ENCODE measurements at places on chromosomes 12 and 14. TPM values are rescaled to one million over a fixed set of nuclear protein-coding genes. Genes with fewer than 3 reads are reported as not detected.

Gene TMEM63C
- total RNA-seq = 5.1 TPM

Gene GARIN6
- not detected for total RNA-seq

Gene REP15
- total RNA-seq = 1.6 TPM

Gene BHLHE41
- total RNA-seq = 2.4 TPM

Gene CDK2
- total RNA-seq = 26.6 TPM

Gene TMEM132C
- 10.6 TPM for total RNA-seq

Gene EFCAB11
- 8.0 TPM for total RNA-seq

Gene PPP1R1A
- 14.0 TPM for total RNA-seq

- H3K27me3 ChIP-seq = no peaks in the 10 kb centered on the region
- H3K36me3 ChIP-seq = no peaks in the 10 kb centered on the region
- no peak overlapping the region for H3K4me3 ChIP-seq
- no peak for DNase-seq
- no peaks in the 10 kb centered on the region for H3K4me1 ChIP-seq
These were observed 141.2 kb downstream of the PPFIA2 start for GRCh38 chr12:81617915-81618314.

DNA sequence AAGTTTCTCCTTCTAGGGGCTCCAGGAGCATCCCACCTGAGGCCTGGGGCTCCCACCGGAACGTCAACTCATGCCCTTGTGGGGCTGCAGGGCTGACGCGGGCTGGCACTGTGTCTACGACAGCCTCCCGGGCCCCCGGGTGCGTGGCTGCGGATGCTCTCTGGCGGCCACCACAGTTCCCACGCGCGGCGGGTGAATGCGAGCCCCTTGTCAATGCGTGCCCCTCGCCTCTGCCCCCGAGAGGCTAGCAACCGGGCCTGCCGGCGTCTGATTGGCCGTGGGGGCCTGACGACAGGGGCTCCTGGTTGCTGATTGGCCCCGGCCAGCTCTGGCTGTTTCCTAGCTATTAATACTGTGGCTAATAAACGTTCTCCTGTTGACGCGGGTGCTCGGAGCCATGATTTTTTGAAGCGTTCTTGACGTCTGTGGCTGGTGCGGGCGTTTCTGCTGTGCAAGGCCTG, 1.8 kb upstream of the MEG3 start:
- peaks cover 35% of the 10 kb centered on the region for H3K4me1 ChIP-seq
- no peak overlapping the region for H3K4me3 ChIP-seq
- H3K27ac ChIP-seq = peak overlapping the region; percentile 87
- no peaks in the 10 kb centered on the region for H3K27me3 ChIP-seq
- no peaks in the 10 kb centered on the region for H3K36me3 ChIP-seq

GRCh38 chr12:111122458-111122878, 202.1 kb upstream of the MYL2 start:
- no peak for DNase-seq
- H3K4me1 ChIP-seq = peaks cover 2% of the 10 kb centered on the region
- H3K4me3 ChIP-seq = no peak overlapping the region
- H3K36me3 ChIP-seq = no peaks in the 10 kb centered on the region
- no peaks in the 10 kb centered on the region for H3K27me3 ChIP-seq

DNA sequence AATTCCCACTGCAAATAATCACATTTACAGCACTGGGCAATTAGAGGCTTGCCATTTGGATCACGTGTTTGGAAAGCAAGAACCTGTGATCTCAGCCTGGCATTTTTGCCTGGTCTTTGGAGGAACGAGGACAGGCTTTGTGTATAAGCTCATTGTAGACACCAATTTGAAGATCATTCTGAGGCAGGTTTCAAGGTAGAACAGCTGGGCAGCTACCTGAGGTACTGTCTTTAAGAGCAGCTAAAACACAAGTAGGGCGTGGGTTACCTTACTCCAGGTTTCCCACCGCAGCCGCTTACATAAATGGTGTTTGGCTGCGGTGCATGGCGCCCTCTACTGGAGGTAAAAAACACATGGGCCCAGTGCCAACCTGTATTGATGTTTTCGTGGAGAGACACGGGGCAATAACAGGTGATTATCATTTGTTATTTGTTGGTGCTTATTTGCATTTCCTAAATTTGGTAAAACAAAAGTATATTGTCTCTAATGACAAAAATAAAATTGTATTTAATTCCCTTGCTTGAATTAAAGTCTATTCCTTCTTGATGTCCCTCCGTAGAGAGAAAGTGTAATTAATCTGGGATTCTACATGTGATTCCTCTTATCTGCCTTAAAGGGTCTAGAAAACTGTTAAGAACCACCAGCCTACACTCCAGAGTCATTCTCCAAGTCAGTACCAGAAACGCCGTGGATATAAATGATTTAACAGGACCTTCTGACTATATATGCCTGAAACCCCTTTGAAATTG, 69.7 kb downstream of the SVOP start:
- H3K27ac ChIP-seq = no peak overlapping the region
- H3K27me3 ChIP-seq = no peaks in the 10 kb centered on the region
- H3K4me3 ChIP-seq = no peak overlapping the region
- H3K4me1 ChIP-seq = no peaks in the 10 kb centered on the region
- H3K36me3 ChIP-seq = no peaks in the 10 kb centered on the region

DNA sequence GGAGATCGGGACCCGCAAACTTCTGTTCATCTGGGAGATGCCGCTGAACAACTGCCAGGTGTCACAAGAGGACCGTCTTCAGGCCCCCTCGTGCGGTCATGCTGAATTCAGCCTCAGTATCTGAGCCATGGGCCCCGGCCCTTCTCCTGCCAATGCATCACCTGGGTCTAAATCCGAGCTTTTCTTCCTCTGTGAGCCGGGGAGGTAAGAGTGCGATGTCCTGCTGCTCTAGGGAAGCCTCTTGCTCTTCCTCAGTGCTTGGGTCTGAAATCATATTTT, 155.8 kb upstream of the FKBP4 start:
- DNase-seq = no peak
- no peak overlapping the region for H3K4me3 ChIP-seq
- no peak overlapping the region for H3K27ac ChIP-seq
- H3K36me3 ChIP-seq = no peaks in the 10 kb centered on the region
- no peaks in the 10 kb centered on the region for H3K4me1 ChIP-seq

- H3K36me3 ChIP-seq = no peaks in the 10 kb centered on the region
- no peaks in the 10 kb centered on the region for H3K4me1 ChIP-seq
- DNase-seq = no peak
- H3K27ac ChIP-seq = no peak overlapping the region
- no peak overlapping the region for H3K4me3 ChIP-seq
These were observed 267.7 kb downstream of the RASSF9 start for GRCh38 chr12:85568395-85569103.

- no peak for DNase-seq
- H3K4me1 ChIP-seq = peaks cover 12% of the 10 kb centered on the region
- no peak overlapping the region for H3K4me3 ChIP-seq
- H3K36me3 ChIP-seq = no peaks in the 10 kb centered on the region
- H3K27ac ChIP-seq = no peak overlapping the region
These were observed 14.7 kb upstream of the ENDOU start for GRCh38 chr12:47739979-47740378.

DNA sequence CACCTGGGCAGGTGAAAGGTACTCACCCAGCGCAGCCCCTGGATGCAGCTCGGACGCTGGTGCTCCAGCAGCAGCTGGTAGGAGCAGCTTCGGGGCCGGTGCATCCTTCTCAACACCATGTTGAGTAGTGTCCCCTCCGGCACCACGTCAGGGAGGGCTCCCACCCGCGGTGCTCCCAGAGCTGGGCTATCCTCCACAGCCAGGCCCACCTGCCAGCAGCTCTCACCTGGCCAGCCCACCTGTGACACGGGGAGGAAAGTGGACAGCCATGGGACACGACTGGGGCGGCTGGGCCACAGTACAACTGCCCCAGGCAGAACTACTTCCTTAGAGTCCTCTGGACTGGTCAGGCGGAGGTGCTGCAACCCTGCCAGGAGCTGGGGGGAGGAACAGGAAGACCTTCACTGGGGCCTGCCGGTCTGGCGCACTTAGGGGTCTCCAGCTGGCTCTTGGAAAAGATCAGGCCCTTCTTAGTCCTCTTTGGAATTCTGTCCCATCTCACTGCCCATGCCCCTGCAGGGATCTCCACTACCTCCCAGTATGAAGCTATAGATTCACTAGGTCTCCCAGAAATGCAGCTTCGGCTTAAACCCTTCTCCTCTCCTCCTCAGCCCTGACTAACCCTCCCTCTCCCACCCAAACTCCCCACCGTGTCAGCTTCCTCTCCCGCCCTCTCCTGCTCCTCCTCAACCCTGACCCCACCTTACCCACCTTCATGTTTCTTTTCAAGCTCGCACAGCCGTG, 668 bp downstream of the RAPGEF3 start:
- no peak for DNase-seq
- H3K27me3 ChIP-seq = no peaks in the 10 kb centered on the region
- peak overlapping the region; percentile 60 for H3K4me3 ChIP-seq
- H3K36me3 ChIP-seq = no peaks in the 10 kb centered on the region
- peak overlapping the region; percentile 53 for H3K27ac ChIP-seq
- H3K4me1 ChIP-seq = peaks cover 24% of the 10 kb centered on the region

DNA sequence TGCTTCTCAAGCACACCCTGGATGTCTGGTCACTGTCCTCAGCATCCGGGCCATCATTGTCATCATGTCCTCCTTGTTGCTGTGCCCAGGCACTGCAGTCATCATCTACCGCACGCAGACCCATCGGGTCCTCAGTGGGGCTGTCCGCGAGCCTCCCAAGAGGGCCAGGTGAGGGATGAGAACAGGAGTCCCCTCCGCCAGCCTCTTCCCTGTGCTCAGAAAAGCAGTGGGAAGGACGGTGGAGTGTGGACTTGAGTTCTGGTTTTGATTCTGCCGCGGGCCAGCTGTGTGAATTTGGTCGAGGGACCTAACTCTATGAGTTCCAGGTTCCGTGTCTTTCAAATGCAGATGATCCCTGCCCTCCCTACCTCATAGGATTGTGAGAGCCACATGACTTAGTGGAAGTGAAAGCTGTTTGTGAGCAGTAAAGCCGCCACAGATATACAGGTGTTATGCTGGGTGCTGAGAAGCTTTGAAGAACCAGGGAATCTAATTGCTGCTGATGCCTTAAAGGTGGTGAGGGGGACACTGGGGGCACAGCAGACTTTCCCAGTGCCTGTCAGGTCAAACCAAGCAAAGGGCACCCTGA, 122.9 kb upstream of the RAP1B start:
- H3K27me3 ChIP-seq = no peaks in the 10 kb centered on the region
- no peak overlapping the region for H3K4me3 ChIP-seq
- no peak for DNase-seq
- H3K27ac ChIP-seq = no peak overlapping the region
- no peaks in the 10 kb centered on the region for H3K4me1 ChIP-seq

DNA sequence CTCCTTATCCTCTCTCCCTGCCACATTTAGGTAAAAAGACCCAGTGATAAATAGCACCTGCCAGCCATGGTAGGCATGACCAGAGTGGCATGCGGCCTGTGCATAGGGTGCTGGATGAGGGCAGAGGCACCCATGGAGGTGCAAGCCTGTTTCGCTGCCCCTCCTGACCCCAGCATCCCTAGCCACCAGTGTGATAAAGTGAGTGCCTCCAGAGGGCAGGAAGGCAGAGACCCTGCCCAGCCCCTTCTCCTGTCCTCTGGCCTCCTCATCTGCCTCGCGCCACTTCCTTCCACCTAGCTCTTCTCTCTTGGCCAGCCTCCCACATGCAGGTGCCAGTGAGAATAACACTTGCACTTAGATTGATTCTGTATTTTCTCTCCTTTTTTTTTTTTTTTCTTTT, 108.3 kb upstream of the FUT8 start:
- peak overlapping the region; percentile 26 for H3K27ac ChIP-seq
- peaks cover 30% of the 10 kb centered on the region for H3K4me1 ChIP-seq
- no peaks in the 10 kb centered on the region for H3K36me3 ChIP-seq
- no peak for DNase-seq
- H3K27me3 ChIP-seq = no peaks in the 10 kb centered on the region
- no peak overlapping the region for H3K4me3 ChIP-seq

- no peak for DNase-seq
- no peaks in the 10 kb centered on the region for H3K36me3 ChIP-seq
- H3K27ac ChIP-seq = no peak overlapping the region
These were observed 268.3 kb downstream of the TMTC2 start for GRCh38 chr12:82955043-82955442.

GRCh38 chr14:26549571-26549970, 48.3 kb downstream of the NOVA1 start:
- no peak overlapping the region for H3K4me3 ChIP-seq
- DNase-seq = no peak
- H3K36me3 ChIP-seq = no peaks in the 10 kb centered on the region
- no peaks in the 10 kb centered on the region for H3K4me1 ChIP-seq
- no peak overlapping the region for H3K27ac ChIP-seq
- no peaks in the 10 kb centered on the region for H3K27me3 ChIP-seq

Measured in hepatocyte (in vitro differentiated cells).